ENCODE measurements at places on chromosomes 5 and 9.
A peak's percentile ranks its signal among the peaks of the same experiment; 100 is the strongest.

DNA sequence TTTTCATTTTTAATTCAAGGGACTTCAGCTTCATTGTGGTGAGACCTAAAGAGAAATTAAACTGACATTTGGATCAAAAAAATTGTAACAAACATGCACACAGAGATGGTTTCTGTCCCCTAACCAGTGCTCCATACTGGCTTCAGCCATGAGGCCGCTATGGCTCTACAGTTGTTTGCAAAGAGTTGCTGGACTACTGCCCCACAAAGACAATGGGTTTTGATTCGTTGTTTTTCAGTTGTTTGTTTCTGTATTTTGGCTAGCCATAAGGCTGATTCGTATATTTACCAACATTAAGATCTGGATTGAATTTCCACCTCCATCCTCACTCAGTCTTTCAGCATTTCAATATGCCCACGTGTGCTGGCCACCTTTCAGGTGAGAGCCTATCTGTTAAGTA lies 163.7 kb upstream of the KIF2A start:
- no peak for DNase-seq

DNA sequence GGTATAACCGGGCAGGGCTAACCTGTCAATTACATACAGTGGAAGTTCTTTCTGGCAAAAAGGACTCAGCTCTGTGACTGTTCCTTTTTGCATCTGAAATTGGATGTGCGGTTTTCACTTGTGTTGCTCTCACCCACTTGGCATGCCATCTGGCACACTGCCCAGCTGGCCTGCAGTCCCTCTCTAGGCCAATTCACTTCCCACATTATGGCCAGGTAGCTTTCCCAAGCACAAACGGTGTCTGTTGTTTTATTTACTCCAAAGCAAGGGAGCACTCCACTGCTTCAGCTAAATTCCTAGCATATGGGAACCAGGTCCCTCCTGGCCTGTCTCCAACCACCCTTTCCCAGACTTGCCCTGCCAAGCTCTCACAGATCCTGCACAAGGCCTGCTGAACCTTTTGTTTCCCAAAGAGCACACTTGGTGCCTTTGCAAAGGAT lies 132.5 kb downstream of the SEMA6A start:
- peak; percentile 42 for DNase-seq

DNA sequence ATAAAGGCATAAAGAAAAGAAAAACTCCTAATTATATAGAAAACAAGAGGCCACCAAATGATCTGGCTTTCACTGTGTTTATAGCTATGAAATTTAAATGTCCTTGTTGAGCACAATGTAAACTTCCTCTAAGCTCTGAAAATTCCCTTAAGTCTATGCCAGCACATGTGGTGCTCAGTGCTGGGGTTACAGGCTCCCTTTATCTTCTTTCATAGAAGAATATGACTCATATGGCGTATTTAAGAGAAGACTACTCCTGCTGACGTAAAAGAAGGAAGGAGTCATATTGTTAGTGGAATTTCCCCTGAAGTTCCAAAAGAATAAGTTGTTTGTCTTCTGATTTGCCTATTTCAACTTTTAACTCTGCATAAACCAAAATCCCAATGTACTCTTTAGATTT lies 30.4 kb downstream of the RNF145 start:
- DNase-seq = no peak

- DNase-seq = no peak
These were observed 354.4 kb downstream of the ADAMTS6 start for GRCh38 chr5:65127161-65127901.

DNA sequence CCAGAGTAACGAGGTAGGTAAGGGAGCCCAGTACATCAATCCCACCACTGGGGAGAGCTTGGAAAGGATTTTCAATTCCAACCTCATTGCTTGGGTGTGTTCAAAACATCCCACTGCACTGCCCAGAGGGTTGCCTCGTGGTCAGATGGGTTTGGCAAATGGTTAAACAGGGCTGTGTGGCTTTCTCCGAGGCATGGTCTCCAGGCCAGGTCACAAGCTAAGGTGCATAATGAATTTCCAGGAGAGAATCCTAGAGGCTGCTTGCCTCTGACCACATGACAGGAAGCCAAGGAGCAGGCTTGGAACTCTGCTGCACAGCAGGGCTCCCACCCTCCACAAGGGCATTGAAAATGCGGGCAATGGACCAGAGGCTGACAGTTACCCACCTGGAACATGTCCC lies 51.6 kb downstream of the DAP start:
- no peak for DNase-seq

GRCh38 chr9:113708821-113709713 lies 167.0 kb upstream of the ZNF618 start:
- DNase-seq = no peak

DNA sequence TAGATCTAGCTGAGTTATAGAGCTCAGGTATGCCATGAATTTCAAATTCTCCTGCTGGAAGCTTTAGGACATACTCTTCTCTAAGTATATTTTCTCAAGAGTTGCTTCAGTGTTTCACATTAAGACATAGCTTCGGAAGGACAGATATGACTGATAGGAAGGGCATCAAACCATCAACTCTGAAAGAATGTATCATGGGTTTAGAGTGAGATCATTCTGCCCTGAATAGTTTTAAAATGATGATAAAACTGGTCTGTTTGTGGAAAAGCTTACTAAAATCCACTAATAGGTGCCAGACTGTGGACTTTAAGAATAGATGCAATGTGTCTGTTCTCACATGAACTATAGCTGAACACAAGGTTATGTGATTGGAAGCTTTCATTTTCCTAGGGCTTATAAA lies 8.4 kb downstream of the SPEF2 start:
- no peak for DNase-seq

DNA sequence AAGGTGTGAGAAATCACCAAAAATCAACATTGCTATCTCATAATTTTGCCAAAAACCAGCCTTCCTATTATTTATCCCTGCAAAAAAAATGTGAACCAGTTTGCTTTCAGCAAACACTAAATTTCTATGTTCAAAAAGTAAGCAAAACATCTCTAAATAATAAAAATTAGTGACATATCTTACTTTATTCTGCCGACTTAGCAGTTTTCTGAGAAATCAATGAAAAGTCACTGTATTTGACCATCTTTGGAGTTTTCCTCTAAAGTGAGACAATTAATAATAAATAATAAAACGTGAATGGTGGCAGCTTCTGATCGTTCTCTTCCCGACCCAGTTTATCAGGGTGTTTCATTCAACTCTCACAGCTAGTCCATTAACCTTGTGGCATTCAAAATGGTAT lies 158.6 kb upstream of the TARS1 start:
- no peak for DNase-seq

DNA sequence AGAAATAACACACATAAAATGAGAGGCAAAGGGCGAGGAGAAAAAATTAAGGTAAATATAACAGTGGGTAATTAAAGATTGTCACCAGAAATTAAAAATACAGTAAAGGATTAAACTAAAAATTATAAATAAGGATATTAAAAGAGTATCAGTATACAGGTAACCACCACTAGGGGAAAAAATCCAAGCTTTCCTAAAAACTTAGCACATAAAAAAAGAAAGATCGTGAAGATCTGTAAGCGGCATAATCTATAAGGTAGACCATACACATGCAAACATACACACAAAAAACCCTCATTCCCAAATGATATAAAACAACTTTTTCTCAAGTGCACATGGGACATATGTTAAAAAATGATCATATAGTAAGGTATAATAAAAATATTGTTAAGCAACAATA lies 577.3 kb upstream of the NUDT12 start:
- DNase-seq = no peak

GRCh38 chr5:153153086-153153485 lies 337.4 kb upstream of the GRIA1 start:
- no peak for DNase-seq

DNA sequence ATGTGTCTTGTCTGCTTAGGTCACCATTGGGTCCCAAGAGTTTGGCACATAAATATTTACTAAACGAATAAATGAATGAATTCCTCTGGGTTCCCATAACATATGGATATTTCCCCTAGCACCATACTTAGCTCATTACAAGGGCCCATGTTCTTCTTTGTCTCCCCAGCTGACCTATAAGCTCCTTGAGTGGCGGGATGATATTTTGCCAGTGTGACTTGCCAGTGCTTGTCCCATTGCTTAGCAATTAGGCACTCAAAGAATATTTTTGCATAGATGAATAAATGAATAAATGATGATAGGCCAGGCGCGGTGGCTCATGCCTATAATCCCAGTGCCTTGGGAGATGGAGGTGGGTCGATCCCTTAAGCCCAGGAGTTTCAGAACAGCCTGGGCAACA lies 16.9 kb upstream of the CTNNA1 start:
- DNase-seq = no peak

DNA sequence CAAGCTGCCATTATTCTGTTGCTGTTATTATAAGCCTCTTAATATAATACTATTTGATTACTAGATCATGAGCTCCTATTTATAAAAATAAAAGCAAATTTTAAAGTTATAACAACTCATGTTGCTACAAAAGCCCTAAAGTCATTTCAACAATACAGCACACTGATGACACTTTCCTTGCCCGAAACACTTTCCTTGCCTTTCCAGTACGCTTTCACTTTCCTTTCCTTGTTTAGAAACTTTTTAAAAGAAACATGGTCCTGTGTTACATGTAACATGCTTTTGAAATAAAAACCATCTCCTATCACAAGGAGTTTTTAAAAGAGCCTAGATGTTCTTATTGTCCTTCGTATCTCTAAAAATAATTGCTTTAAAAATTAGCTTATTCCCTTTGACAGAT lies 688.4 kb downstream of the PTPRD start:
- DNase-seq = no peak

DNA sequence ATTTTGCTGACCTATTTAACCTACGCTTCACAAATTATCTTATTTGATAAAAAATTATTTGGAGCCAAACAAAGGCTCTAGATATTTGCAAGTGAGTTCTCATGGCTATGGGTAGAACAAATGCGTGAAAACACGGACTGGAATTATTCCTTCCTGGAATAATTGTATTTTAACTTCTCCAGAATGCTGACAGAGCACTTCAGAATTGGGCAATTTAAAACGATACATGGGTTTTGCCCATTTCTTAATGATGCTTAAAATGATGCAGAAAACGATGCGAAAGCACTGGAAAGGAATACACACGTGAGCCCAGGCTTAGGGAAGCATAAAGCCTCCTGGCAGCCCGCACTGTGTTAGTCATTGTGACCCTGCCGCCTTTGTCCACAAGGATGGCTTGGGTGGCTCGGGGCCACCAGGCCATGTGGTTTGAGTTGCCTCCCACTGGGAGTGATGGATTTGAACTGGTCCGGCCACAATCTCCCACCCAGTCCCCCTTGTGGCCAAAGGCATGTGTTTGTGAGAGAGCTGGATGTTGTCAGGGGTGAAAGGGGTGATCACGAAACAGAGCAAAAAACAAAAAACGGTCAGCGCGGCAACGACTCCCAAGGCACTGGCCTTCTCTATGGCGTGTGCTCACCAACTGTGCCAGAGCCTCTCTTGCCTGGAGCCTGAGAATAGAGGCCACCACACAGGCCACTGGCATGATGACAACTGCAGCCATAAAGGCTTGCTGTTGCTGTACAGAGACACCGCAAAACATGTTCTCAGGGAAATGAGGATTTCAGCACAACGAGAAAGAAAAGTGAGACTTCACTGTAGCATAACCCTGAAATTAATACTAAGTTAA lies 234.2 kb upstream of the ADAMTS16 start:
- DNase-seq = no peak

- no peak for DNase-seq
These were observed 62.4 kb downstream of the PJA2 start for GRCh38 chr5:109347252-109347888.

- DNase-seq = no peak
These were observed 68.9 kb downstream of the WDR41 start for GRCh38 chr5:77423022-77423750.

- no peak for DNase-seq
These were observed 267.3 kb downstream of the MAST4 start for GRCh38 chr5:66863243-66864170.

DNA sequence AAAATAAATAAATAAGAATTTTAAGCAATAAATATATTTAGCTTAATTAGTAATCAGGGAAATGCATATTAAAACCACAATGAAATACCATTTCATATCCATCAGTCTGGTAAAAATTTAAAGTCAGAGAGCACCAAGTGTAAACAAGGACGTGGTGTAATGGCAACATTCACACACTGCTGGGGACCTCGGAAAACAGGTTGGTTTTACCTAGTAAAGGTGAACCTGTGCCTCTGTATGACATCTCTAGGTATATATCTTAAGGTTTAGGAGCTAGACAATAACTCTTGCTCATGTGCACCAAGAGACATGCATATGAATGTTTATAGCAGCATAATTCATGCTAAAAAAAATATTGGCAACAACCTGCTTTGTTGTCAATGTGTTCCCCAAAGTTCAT lies 29.7 kb downstream of the FNBP1 start:
- no peak for DNase-seq

- no peak for DNase-seq
These were observed 134.8 kb upstream of the LARP1 start for GRCh38 chr5:154620411-154620810.

- DNase-seq = no peak
These were observed 152.3 kb upstream of the KLF9 start for GRCh38 chr9:70566751-70567150.

DNA sequence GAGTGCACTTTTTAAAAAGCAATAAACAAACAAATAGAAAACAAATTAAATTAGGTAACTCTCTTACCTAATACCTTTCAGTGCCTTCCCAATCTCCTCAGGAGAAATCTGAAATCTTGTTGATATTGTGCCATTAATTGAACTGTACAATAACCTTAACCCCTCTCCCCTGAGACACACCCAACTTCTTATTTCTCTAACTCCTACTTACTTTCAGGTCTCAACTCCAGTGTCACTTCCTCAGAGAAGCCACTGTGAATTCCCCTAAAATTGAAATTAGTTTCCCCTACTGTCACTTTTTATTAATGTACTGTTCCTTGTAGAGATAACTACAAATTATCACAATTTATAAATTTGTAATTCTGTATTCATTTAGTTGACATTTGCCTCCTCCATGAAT lies 295.3 kb upstream of the TNC start:
- no peak for DNase-seq

Measured in NCI-H187 treated with DMSO at 0.1 percent for 48 hours (cell line).